NCI-H774 (cell line): ENCODE measurements at places on chromosomes 16 and 17.
A peak's percentile ranks its signal among the peaks of the same experiment; 100 is the strongest.

GRCh38 chr17:36482611-36483504 is 3.6 kb upstream of the ZNHIT3 start:
- DNase-seq = peak; percentile 45

DNA sequence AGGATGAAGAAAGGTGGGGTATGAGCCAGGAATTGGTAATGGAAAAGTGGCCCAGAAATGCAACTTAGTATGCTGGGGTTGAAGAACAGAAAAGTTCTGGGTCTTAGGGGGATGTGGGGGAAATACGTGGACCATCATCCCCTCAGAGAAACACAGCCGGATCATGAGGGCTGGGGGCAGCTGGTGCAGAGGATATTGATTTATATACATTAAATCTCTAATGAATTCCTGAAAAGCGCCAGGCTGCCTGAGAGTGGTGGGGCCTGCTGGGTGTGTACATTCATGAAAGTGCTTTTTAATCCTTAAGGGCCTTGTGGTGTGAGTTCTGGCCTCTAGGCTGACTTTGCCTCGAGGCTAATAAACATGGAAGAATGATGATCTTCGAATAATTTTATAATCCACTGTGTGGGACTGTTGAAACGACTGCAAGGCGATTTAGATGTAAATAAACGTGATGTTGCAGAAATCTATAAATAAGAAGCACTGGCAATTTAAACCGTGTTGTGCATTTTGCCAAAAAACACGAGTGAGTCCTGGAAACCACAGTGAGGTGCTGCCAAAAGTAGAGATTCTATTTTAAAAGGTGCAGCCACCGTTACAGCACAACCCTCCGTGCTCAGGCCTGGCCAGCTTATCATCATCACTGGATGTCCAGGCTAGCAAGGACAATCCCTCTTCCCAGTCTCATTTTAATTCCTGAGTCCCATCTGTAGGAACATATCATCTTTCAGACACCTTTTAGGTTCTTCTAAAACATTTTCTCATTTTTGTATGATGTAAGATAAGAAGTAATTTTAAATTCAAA is 32.1 kb downstream of the PRKAR1A start:
- DNase-seq = no peak

DNA sequence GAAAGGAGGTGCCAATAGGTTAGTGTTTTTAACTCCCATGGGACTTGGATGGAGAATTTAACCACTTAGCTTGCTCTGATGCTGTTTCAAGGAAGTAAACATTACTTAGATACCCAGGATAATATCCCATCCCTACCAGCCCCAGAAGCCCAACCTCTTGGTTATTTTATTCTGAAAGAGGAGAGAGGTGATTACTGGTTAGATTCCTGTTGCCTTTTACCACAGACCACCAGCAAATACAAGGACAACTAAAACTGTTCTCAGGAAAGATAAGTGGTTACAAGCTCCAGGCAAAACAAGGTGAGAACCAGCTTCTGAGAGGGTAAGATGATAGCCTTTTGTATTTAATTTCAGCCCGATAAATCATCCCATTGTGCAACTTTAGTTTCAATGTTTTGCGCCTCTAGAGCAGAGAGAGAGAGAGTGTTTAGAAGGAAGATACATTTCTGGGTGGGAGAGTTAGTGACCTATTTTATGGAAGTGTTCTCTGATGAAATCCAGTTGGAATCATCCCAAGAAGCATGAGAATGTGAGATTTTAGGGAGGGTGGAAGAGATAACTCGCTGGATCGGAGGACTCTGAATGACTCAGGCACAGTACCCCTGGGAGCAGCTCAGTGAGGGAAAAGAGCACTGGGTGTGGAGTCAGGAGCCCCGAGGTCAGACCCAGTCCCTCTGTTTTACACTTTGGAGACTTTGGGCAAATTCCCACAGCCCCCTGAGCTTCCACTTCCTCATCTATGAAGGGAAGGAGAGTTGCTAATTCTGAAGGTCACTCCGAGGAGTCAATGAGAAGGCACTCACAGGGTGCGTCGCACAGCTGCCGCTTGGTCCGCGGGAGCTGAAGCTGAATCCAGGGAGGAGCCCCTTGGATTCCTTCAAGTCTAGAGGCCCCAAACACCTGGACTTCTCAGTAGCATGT is 12.1 kb downstream of the GLP2R start:
- DNase-seq = no peak

DNA sequence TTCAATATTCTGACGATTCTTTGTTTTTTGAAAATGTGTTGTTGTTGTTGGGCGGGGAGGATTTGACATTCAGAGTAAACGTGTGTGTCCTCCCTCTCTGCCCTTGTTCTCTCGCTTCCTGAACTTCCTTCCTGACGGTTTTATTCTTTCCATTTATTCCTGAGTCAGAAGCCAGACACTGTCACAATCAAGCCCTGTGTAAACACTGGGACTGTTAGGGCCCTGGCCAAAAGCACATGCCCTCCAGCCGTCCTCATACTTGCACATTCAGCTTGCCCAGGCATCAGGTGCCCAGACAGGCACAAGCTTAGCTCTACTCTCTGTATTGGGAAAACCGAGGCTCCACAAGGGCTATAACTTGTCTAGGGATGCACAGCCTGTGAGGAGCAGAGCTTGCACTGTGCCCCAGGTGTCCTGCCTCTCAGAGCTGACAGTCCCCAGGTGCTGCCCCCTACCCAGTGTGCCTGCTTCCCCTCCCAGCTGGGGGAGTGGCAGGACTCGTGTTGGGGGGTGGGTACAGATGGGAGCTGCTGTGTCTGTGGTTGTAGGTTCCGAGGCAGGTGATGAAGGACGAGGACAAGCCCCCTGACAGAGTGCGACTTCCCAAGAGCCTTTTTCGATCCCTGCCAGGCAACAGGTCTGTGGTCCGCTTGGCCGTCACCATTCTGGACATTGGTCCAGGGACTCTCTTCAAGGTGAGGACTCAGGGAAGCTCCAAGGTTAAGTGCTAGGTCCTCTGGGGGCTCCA is 9.7 kb downstream of the ADGRG3 start:
- DNase-seq = no peak

- DNase-seq = no peak
Measured at GRCh38 chr16:12062343-12063003, 85.9 kb downstream of the SNX29 start.

GRCh38 chr17:57697891-57698711 is 47.0 kb downstream of the CCDC182 start:
- no peak for DNase-seq

DNA sequence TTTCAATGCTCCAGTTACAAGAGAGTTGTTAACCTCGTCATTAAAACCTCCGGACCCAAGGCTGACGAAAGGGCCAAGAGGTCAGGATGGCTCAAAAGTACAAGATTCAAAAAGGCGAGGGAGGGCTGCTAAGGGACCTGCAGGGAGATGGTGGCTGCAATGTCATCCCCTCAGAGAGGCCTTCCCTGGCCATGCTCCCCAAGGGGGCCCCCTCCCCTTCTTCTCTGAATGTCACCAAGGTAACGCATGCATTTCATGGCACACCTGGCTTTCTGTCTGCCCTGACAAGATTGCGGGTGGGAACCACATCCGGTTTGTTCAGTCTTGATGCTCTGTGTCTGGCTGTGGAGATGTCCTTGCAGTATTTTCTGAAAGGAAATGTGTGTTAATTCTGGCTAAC is 89.9 kb downstream of the C16orf78 start:
- peak; percentile 88 for DNase-seq

DNA sequence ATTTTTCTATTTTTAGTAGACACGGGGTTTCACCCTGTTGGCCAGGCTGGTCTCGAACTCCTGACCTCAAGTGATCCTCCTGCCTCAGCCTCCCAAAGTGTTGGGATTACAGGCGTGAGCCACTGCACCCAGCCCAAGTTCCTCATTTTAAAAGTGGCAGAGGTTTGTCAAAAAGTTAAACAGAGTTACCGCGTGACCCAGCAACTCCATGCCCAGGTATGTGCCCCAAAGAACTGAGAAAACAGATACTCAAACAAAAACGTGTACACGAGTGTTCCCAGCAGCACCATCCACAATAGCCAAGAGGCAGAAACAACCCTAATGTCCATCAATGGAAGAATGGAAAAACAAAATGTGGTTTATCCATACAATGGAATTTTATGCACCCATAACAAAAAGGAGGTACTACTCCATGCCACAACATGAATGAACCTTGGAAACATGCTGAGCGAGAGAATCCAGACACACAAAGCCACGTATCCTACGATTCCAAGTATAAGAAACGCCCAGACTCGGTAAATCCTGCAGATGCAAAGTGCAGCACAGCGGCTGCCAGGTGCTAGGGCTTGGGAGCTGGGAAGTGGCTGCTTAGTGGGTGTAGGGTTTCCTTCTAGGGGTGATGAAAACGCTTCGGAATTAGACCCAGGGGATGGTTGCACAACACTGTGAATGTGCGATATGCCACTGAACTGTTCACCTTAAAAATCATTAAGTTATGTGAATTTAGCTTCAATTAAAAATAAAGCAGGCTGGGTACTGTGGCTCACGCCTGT is 24.8 kb downstream of the ADCY9 start:
- DNase-seq = no peak

GRCh38 chr17:36674278-36674650 is 72.9 kb downstream of the MRM1 start:
- no peak for DNase-seq

GRCh38 chr17:8128125-8128784 is 4.3 kb upstream of the HES7 start:
- DNase-seq = no peak

GRCh38 chr16:15404792-15405191 is 9.2 kb downstream of the MPV17L start:
- no peak for DNase-seq

DNA sequence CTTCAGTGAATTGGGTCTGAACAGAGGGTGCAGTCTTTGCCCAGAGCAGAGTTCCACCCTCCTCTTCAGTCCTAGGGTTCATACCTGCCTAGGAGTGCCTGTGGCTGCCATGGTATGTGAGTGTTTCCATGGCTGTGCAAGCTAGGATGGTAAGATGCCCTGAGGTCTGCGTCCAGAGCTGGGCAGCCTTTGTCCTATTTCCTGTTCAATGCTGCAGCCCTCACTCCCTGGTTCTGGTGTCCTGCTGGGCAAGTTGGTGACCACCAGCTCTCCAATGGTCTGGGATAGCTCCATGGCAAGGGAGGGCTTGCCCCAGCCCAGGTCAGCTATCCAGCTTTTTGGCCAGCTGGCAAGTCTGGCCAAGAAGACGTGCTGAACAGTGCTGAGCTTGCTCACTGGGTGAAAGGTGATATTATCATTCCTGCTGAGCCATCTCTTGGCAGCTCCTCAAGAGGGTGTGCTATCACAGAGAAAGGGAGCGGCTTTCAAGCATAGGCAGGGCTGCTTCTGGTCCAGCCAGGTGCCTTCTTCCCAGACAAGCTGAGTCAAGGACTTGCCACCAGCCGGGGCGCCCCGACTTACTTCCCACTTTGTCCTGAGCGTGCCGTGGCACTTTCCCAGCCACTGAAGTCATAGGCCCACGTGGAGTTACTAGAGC is 13.0 kb upstream of the NFATC3 start:
- DNase-seq = no peak

DNA sequence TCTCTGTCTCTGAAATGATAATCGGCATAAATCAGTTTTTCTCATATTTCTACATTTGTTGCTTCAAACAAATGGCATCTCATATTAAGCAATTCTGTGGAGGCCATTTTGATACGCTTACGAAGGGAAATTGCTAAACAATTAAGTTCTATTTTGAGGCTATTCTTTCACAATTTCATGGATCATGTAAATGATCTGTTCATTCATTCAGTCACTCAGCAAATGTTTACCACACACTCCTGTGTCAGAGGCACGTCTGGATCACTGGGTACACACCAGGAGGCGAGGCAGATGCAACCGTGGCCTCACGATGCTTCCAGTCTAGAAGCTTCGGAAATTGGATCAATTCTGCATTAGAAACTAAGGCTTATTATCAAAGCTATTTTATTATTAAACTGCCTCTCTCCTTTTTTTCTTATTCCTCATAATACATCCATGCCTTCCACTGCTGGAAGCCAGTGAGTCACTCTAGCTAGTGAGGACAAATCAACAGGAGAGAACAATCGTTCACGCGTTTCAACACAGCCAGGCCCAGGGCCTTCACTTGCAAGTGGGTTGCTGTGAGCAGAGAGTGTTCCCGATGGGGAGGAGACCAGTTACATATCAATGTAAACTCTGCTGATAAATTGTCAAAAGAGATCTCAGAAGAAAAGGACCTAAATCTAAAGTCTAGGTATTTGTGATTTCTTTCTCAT is 11.3 kb upstream of the SLC39A11 start:
- DNase-seq = no peak

- no peak for DNase-seq
Measured at GRCh38 chr17:79036596-79036995, 12.6 kb downstream of the C1QTNF1 start.

GRCh38 chr16:69938981-69939820 is 11.9 kb upstream of the CLEC18A start:
- no peak for DNase-seq

GRCh38 chr16:78939597-78939996 is 660.9 kb downstream of the MAF start:
- no peak for DNase-seq

DNA sequence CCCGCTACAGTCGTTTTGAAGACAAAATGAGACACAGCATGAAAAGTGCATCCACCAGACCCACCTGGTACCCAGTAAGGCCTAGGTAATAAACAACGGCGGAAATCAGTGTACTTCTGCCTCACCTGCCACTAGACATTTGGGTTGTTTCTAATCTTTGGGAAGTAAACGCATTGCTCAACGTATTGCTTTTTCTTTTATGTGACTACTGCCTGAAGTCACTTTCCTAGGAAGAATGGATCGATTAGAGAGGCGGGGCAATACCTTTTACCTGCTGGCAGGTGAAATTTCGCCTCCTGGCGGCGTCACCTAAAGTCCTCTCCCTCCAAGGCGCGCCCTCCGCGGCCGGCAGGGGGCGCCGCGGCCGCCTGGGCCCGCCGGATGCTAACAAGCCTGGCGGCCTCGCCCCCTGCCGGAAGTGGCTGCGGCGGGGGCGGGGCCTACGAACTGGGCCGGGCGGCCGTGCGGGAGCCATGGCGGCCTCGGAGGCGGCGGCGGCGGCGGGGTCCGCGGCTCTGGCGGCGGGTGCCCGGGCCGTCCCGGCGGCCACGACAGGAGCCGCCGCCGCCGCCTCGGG is at the start of gene ATMIN:
Gene ATMIN (plus strand): TSS at position 445 of the 577 bp plus-strand sequence. CDS start 29 bp downstream, at position 474.
- peak; percentile 74 for DNase-seq

GRCh38 chr17:9057310-9057709 is 36.0 kb downstream of the NTN1 start:
- no peak for DNase-seq

DNA sequence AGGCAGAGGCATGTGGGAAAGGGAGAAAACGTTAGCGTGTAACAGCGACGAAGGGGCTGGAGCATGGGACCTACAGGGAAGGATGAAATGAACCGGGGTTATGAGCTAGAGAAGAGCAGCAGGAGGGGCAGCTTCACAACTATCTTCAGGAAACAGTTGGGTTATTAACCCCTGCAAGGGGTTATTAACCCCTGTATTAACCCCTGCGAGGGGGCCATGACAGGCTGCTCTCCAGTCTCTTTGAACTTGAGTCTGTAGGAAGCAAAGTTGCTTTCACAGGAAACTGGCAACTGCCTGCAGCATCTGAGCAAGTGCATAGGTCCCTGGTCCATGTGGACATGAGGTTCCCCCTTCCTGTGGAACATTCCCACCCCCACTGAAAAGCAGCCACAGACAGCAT is 119.2 kb upstream of the CRHR1 start:
- DNase-seq = no peak
